Activated CD8-positive, alpha-beta memory T cell treated with anti-CD3 and anti-CD28 coated beads for 4 hours (primary cell): ENCODE measurements at places on chromosomes 3 and 15.

- no peak for DNase-seq
Measured at GRCh38 chr3:173013219-173013832, 127.7 kb downstream of the SPATA16 start.

- no peak for DNase-seq
Measured at GRCh38 chr3:13822042-13822441, 57.8 kb downstream of the WNT7A start.

DNA sequence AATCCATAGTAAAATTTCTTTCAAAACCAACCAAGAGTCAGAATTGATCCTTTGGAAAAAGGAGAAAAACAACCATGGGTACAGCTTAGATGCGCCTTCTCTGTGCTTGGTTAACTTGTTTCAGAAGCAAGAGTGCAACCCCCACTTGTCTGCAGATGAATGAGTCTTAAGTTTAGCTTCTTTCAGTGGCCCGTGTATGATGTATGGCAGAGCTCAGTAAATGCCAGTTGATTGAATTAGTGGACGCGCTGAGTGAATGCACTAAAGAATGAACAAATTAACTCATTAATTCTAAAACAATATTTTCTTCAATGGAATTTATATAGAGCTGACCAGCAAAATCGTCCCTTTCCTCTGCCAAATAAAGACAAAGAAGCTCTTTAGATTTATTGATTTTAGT lies 67.0 kb upstream of the ARHGEF3 start:
- no peak for DNase-seq

- DNase-seq: no peak
Measured at GRCh38 chr15:58462547-58462946, 30.8 kb downstream of the LIPC start.

DNA sequence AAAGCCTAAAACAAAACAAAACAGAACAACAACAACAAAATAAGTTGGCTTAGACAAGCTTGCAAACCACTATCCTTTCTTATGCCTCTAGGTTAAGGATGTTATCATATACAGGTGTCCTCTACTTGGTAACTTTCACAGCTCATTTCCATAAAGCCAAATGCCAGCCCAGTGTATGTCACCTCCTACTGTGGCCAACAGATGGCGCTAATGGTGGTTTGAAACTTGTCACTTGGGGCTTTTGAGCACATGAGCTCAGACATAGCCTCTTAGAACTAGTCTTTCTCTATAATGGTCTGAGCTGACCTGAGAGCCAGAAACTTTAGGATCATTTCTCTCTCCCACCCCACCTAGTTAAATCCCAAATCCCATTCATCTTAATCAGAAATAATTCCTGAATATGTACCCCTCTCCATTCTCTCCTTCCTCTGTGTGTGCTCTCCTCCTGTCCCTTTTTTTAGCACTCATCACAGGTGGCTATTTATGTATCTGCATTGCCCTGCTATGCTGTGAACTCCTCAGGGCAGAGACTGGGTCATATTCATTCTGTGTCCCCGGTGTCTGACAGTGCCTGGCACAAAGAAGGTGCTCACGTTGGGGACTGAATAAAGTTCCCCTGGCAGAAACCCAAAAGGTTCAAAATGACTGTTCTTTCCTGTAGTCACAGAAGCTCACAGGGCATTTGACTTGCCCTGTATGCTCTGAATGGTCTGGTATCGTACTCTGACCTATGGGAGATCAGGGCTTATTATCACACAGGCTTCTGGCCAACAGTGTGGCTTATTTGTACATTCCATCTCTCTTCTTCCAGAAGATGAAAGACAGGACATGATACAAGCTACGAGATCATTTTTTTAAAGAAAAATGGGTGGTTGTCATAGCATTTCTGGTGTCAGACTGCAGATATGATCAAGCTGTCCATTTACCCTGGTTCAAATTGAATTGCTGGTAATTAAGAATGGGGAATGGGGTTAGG lies 319.3 kb upstream of the AZI2 start:
- no peak for DNase-seq
